Fibroblast of the conjunctiva (primary cell): ENCODE measurements at places on chromosomes 7 and 10.

- no peak for DNase-seq
Observed at GRCh38 chr7:48025624-48026023, 3.3 kb downstream of the SUN3 start.

GRCh38 chr10:72661431-72661830 is 30.5 kb upstream of the MCU start:
- no peak for DNase-seq

GRCh38 chr10:287814-288213 is 152.6 kb downstream of the ZMYND11 start:
- DNase-seq, result no peak

DNA sequence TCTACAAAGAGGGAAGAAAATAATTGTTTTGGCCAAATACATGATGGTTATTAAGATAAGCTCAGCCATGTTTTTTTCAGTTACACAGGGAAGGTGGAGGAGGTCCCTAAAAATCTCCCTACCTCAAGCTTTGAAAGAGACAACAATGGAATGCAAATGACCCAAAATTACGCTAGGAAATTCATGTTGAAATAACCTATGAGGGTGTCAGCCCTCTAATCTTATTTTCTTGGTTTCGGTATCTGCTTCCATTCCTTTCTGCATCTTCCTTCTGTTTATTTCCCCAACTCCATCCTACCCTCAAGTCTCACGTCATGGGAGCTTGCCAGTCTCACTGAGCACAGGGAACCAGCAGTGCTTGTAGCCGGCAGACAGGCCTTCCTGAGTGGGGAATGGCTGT is 40.6 kb upstream of the SMNDC1 start:
- DNase-seq, result no peak

GRCh38 chr7:135434047-135434446 is 75.9 kb downstream of the CNOT4 start:
- no peak for DNase-seq

DNA sequence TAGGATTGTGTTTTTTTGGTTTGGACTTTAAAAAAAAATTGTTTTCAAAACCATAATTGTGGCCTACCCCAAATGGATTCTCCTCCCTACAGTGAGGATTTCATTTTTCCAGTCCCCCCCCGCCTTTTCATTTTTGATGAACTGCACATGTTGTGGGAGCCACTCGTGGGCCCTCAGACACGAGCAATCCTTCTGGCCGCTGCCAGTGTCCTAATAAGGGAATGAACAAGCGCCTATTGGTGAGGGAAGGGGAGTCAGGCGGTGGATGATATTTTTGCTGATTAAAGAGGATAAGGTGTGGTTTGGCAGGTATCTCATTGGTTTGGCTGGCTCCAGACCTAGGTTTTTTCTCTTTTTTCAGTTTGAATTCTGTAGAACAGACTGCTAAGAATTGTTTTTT is 78.7 kb upstream of the AGBL3 start:
- no peak for DNase-seq

DNA sequence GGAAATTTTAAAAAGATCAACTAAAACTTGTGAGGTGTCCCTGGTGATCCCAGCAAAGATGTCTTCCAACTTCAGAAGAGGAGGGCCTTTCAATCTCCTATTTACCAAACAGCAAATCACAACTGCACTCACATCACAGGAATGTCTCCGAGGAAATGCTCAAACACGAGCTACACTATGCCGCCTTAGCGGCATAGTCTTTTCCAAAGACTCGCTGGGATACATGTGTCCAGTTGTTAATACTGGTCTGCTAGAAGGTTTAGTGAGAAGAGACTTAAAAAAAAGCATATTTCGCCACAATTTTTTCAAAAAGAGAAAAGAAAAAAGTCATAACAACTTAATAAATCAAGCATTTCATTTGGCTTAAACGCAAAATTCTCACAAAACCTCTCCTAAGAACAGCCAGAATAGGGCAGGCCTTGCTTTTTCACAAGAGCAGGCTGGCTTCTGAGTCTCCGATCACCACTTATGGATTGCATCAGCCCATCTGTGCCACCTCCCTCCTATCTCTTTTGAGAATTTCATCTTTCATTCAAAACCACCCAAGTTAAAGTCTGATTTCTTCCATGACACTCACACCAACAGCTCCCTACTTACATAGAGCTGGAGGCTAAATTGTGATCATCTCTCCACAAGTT is 66.1 kb downstream of the GNA12 start:
- DNase-seq, result no peak
